ENCODE measurements at places on chromosomes 7 and 10.

DNA sequence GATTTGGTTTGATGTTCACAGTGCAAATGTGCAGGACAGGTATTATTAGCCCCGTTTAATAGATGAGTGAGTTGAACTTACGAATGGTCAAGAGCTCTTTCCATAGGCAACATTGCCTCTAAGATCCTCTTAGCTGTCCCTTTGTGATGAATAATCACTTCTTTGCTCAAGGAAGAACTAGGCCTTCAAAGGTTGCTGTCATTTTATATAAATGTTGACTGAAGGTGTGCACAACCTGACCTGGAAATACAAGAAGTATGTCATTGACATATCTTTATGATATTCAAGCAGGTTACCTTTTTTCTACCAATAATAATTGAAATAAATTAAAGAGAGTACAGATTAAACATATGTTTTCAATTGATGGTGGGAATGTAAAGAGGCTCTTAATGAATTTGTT, 48.5 kb upstream of the GLCCI1 start:
- DNase-seq, result no peak

DNA sequence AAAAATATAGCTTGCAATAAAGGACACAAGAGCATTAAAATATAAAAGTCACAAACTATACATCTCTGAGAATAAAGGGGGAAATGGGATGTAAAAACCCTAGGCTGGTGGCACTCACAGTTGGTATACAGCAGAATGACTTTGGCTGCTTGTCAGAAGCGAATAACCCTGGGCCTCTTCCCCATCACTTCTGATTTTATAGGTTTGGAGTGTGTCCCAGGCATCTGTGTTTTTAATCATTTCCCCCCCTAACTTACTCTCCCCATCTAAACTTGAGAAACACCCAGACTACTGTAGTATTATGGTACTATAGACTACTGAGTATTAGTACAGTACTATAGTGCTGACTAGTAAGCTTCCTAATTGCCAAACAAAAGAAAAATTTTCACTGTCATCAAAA, 1.8 kb upstream of the RPA3 start:
- no peak for DNase-seq

DNA sequence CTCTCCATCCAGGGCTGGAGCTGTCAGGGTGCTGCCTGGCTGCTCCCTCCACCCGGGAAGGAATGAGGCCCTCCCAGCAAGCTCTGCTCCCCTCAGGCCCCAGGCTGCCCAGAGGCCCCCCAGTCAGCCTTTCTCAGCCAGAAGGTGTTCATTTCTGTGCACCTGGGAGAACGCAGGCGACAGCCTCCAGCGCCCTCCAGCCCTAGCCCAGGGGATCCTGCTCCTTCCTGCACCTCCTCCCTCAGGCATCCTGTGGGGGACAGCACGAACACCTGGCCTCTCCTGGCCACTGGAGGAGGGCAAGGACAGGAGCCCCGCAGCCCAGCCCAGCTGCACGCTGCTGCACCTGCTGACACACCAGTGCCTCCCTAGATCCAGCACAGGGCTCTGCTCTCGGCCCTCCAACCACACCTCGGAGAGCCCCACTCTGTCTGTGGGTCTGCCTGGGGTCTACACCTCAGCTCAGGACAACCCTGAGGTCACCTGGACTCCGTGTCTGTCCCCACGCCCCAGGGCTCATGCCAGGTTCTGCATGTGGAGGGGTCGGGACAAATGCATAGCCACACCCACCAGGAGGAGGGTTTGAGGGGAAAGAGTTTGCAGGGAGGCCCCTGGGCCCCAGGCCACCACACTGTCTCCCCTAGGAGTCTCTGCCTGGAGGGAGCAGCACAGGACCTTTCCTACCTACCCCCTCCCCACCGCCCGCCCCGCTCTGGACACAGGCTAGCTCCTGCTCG, 7.4 kb upstream of the PWWP2B start:
- no peak for DNase-seq

DNA sequence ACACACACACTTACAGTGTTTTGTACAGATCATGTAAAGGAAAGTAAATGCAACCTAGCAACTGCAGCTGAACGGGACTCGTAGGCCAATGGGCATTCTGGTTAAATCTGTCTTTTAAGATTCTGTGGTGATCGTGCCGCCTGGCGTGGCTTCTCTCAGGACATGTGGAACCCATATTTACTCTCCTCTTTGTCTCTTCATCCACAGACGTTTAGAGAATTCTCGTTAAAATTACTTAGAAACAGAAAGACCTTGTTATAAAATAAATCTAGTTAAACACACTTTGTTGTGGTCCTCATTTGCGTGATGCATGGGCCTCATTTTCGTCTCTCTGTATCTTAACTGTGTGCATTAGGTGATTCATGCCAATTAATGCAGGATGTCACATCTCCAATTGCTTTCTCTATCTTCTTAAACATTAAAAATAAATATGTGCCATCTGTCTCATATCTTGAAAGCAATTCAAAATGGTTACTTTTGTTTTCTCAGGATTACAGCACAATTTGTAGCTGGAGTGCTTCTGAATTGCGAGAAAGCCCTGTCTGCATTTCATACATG, 11.5 kb downstream of the KLF6 start:
- no peak for DNase-seq

GRCh38 chr7:154482863-154483262, 430.7 kb downstream of the DPP6 start:
- DNase-seq, result peak; percentile 19

GRCh38 chr10:122981066-122981464, 864 bp downstream of the PSTK start:
- DNase-seq, result peak; percentile 7

DNA sequence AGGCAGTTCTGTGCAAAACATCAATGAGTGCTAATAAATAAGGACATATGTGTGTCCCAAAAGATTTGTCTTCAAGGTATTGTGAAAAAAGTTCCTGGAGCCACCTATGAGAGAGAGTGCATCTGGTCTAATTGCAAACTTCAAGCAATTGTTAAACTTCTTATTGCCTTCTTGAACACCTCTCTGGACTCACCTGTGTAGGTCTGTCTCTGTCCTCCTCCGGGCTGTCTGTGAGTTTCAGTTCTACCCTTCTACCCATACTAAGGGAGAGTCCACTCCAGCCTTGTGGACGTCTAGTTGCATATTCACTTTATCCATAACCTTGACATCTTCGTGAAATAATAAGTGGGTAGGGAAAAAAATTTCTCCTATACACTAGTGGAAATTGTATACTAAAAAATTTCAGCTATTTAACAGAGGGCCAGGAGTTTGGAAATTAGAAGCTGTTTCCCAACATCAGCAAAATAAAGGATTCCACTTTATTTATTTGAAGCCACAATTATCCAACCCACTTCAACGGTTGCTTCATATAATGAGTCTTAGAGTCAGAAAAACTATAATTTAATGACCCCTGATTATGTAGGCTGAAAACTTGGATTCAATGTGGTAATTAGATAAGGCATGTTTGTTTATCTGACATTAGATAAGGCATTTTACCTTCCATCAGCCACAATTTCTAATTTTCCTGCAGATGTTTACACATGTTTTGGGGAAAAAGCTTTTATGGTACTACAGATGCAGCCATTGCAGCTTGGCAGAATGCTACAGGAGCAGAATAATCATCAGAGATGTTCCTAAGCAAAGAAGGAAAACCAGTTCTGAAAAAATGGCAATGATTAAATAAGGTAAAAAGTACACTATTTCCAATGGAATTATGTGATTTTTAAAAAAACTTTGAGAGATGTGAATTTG, 150.8 kb upstream of the FAM3C start:
- no peak for DNase-seq

- no peak for DNase-seq
These were observed 45.3 kb downstream of the HK1 start for GRCh38 chr10:69323622-69324021.

DNA sequence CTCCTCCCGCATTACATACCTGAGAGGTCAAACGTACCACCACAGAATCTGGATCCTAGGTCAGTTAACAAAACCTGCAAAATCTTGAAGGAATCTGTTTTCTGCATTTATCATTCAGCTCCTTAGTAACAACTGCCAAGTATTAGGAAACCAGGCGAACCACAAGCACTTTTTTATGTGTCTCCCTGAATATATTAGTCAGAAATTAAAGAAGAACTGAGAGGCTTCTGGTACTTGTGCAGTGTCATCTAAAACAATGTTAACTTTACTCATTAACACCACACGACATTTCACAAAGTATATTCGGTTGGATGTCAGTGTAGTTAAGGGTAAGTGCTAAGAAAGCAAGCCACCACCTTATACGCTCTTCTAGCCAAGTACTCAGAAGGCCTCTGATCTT, 2.5 kb downstream of the CCDC6 start:
- no peak for DNase-seq

DNA sequence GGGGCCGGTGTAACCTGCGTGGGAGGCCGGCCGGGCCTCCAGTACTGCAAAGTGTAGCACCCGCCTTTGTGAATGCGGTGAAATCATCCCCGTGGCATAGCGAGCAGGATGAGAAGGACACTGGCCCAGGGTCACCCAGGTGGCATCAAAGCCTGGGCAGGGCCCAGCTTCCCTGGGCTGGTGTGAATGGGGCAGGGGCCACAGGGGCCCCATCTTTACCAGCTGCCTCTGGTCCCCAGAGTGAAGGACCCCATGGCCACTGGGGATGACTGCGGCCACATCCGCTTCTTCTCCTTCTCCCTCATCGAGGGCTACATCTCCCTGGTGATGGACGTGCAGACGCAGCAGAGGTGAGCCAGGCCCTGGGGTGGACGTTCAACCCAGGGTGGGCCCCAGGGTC, 53.8 kb downstream of the RCC1L start:
- DNase-seq, result no peak

DNA sequence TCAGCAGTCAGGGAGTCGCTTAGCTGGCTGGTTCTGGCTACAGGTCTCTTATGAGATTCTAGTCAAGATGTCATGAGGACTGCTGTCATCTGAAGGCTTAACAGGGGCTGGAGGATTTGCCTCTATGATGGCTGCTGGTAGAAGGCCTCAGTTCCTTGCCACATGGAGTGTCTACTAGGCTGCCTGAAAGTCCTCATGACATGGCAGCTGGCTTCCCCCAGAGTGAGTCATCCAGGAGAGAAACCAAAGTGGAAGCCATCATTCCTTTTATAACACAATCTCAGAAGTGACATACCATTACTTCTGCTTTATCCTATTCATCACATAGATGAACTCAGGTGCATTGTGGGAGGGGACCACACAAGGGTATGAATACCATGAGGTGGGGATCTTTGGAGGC, 75.1 kb downstream of the EXOC6 start:
- DNase-seq, result no peak

- DNase-seq, result no peak
These were observed 8.0 kb upstream of the MNX1 start for GRCh38 chr7:157018328-157018996.

DNA sequence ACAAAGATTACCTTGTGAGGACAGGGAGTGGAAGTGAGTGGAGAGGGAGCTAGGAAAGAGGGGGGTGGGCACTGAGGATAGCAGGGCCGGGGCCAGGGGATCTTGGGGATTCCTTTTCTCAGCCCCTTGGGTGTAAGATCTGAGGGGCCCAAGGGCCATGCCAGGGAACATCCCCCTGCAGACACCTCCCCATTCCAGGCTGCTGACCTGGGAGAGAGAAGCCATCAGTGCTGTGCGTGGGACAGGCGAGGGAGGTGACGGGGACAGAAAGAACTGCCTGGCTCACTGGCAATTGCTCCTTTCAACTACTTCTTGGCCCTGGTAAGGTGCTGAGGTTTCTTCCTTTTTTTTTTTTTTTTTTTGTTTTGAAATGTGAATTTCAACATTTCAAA, 12.0 kb upstream of the BTBD16 start:
- no peak for DNase-seq

GRCh38 chr10:116849248-116850057, at the start of gene ENO4:
TSS of gene ENO4 (plus strand) at chr10:116849499. CDS start at chr10:116849567, 68 bp downstream.
- peak; percentile 91 for DNase-seq

- no peak for DNase-seq
These were observed 134.2 kb downstream of the RALA start for GRCh38 chr7:39757604-39758003.

- DNase-seq, result no peak
These were observed 47.7 kb downstream of the LYZL2 start for GRCh38 chr10:30581779-30582380.

DNA sequence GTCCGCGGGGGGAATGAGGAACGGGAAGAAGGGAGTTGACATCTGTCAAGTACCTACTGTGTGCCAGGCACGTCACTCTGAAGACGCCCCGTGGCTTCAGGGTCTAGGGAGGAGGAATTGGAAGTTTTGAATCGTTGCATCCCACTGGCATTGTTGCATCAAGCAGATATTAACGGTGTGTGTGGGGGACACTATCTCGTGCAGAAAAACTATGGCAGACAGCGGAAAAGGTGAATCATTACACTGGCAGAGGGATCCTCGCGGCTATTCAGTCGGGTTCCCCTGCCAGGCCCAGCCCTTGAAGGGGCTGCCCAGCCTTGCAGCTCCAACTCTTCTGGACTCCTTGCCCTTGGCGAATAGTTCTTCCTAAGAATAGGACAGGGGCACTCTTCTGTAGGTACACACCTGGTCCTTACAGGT, 1.0 kb upstream of the KIAA1549 start:
- no peak for DNase-seq

- peak; percentile 39 for DNase-seq
These were observed 2.7 kb upstream of the PDGFA start for GRCh38 chr7:522071-522950.

- DNase-seq, result no peak
These were observed 478.4 kb downstream of the ARL4A start for GRCh38 chr7:13165854-13166253.

GRCh38 chr10:62915158-62915557, 99.0 kb upstream of the EGR2 start:
- no peak for DNase-seq

GRCh38 chr10:98676895-98677294, 230.2 kb upstream of the HPS1 start:
- DNase-seq, result no peak

DNA sequence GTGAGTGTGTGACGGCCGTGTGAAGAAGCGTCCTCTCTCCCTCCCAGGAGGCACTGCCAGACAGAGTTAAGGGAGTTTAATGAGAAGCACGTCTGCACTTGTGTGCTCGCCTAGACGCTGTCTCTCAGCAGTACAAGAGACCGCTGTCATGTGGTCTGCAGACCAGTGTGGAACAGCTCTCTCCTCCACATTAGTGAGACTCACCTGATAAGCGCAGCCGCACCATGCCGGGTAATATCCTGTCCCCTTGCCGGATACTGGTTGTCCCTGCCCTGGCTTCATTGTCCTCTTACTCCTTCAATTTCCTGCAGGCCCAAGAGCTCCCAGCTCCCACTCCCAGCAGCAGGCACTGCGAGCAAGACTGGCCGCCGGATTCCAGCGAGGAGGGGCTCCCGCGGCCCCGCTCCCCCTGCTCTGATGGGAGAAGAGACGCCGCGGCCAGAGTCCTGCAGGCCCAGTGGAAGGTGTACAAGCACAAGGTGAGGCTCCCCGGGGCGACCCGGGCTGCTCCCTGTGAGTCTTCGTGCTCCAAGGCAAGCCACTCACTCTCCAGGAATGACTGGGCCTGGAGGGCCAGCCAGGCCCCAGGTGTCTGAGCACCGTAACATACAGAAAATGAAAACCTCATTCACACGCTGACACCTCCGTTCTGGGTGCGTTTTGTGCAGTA, 33.5 kb upstream of the TTYH3 start:
- DNase-seq, result no peak

DNA sequence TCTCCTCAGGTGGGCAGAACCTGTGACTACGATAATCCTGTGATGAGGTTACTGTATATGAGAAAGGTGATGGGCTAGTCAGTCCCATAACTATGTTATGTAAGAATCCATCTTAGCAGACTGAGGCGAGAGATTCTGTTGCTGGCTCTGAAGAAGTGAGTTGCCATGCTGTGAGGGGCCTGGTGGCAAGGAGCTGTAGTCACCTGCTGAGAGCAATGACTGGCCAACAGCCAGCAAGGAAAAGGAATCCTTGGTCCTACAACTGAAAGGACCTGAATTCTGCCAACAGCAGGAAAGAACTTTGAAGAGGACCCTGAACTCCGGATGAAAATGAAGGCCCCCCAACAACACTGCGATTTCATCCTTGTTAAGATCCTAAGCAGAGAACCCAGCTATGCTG, 31.0 kb upstream of the DNAJB12 start:
- no peak for DNase-seq

All from cerebellum (tissue), 4 donors.